Activated naive CD4-positive, alpha-beta T cell treated with anti-CD3 and anti-CD28 coated beads, Interleukin-2, amount 10 ng/mL, durations not matched to agents 7 days and 5 days (primary cell): ENCODE measurements at places on chromosomes 6 and 20.
A peak's percentile ranks its signal among the peaks of the same experiment; 100 is the strongest.

GRCh38 chr20:42161228-42161829 is 543.2 kb upstream of the CHD6 start:
- no peaks in the 10 kb centered on the region for H3K36me3 ChIP-seq
- no peak for DNase-seq
- no peaks in the 10 kb centered on the region for H3K27me3 ChIP-seq
- no peak overlapping the region for H3K4me3 ChIP-seq

DNA sequence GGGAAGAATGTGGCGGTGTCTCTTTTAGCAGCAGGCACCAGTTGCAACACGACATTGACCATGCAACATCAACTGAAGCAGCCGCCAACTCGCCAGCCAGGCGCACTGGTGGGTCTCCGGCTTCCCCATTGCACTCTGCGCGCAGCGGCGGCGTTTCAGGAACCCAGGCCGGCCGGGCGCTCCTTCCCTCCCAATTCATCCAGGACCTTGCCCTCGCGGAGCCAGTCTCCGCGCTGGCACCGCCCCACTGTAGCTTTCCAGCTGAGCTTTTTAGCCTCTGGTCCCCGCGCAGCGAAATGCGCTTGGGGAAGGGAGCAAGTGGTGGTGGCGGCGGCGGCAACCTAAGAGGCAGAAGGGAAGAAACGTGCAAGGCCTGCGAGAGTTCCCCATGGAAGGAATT is 297.9 kb upstream of the RIMS1 start:
- no peaks in the 10 kb centered on the region for H3K27me3 ChIP-seq
- DNase-seq, result no peak
- H3K4me1 ChIP-seq, result no peaks in the 10 kb centered on the region

DNA sequence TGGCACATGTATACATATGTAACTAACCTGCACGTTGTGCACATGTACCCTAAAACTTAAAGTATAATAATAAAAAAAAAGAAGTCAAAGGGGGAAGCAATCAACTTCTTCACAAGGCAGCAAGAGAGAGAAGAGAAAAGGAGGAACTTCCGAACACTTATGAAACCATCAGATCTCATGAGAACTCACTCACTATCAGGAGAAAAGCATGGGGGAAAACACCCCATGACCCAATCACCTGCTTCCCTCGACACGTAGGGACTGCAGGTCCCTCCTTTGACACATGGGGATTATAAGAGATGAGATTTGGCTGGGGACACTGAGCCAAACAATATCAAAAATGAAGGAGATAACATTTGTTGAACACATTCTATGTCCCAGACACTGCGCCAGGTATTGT is 94.8 kb upstream of the PHACTR1 start:
- no peaks in the 10 kb centered on the region for H3K4me1 ChIP-seq
- no peaks in the 10 kb centered on the region for H3K27me3 ChIP-seq
- no peak overlapping the region for H3K4me3 ChIP-seq
- no peaks in the 10 kb centered on the region for H3K36me3 ChIP-seq
- no peak overlapping the region for H3K27ac ChIP-seq

- H3K27ac ChIP-seq, result no peak overlapping the region
- H3K36me3 ChIP-seq, result no peaks in the 10 kb centered on the region
- H3K27me3 ChIP-seq, result no peaks in the 10 kb centered on the region
Observed at GRCh38 chr6:64644024-64644423, 1008.4 kb downstream of the PHF3 start.

GRCh38 chr6:21150667-21151066 is 442.9 kb upstream of the SOX4 start:
- no peaks in the 10 kb centered on the region for H3K27me3 ChIP-seq
- no peaks in the 10 kb centered on the region for H3K36me3 ChIP-seq
- H3K4me1 ChIP-seq, result no peaks in the 10 kb centered on the region
- no peak for DNase-seq
- H3K27ac ChIP-seq, result no peak overlapping the region

GRCh38 chr20:8858181-8858787 is 210.6 kb upstream of the PLCB4 start:
- H3K36me3 ChIP-seq, result no peaks in the 10 kb centered on the region
- H3K27ac ChIP-seq, result no peak overlapping the region
- no peak for DNase-seq
- H3K27me3 ChIP-seq, result no peaks in the 10 kb centered on the region
- H3K4me1 ChIP-seq, result no peaks in the 10 kb centered on the region

DNA sequence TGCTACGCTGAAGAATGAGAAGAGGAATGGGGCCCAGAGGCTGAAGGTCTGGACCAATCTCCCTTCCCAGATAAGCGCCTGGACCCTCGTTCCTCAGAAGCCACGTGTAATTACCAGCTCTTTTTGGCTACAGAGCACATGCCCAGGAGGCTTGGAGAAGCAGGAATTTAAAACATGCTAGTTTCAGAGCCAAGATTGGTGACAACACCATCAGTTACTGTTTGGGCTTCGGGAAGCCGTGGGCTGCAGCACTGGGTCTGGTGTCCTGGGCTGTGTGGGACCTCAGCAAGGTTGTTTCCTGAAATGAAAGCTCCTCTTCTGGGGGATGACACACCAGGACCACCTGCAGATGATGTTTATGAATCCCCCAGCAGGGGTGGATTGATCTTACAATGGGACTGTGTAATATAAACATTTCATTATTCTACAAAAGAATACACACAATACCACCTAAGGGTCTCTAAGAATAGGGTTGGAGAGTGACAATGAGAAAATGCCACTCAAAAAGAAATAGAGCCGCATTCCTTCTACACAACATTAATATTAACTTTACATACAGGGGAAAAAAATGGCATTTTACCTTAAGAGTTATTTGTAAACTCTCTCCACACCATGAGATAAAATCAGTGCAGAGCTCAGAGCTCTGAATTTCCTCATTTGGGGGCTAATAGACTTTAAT is 207.8 kb upstream of the FOXQ1 start:
- H3K36me3 ChIP-seq, result no peaks in the 10 kb centered on the region
- no peak for DNase-seq
- no peak overlapping the region for H3K4me3 ChIP-seq
- H3K27ac ChIP-seq, result no peak overlapping the region
- H3K27me3 ChIP-seq, result peaks cover 26% of the 10 kb centered on the region

DNA sequence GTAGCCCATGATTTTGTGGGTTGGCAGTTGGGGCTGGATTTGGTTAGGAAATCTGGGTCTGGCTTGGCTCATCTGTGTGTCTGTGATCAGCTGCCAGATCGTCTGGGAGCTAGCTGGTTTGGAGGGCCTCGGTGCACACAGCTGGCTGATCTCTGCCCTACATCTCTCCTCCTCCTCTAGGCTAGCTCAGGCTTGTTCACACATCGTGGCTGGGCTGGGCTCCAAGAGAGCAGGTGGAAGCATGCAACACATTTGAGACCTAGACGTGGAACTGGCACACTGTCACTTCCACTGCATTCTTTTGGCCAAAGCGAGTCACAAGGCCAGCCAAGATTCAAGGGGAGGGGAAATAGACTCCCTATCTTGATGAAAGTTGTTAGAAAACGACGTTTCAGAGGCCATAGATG is 15.9 kb downstream of the NDUFAF5 start:
- no peaks in the 10 kb centered on the region for H3K27me3 ChIP-seq
- peaks cover 41% of the 10 kb centered on the region for H3K36me3 ChIP-seq
- no peaks in the 10 kb centered on the region for H3K4me1 ChIP-seq
- H3K27ac ChIP-seq, result no peak overlapping the region
- no peak for DNase-seq
- no peak overlapping the region for H3K4me3 ChIP-seq

- H3K4me1 ChIP-seq, result no peaks in the 10 kb centered on the region
- no peaks in the 10 kb centered on the region for H3K27me3 ChIP-seq
- H3K36me3 ChIP-seq, result peaks cover 7% of the 10 kb centered on the region
- H3K4me3 ChIP-seq, result no peak overlapping the region
- no peak for DNase-seq
Observed at GRCh38 chr6:21053612-21054011, 519.4 kb downstream of the CDKAL1 start.

GRCh38 chr6:33277663-33278391 is 904 bp downstream of the B3GALT4 start:
- DNase-seq, result peak; percentile 56
- H3K4me3 ChIP-seq, result peak overlapping the region; percentile 91
- H3K27me3 ChIP-seq, result peaks cover 4% of the 10 kb centered on the region
- peaks cover 65% of the 10 kb centered on the region for H3K36me3 ChIP-seq
- H3K4me1 ChIP-seq, result peaks cover 73% of the 10 kb centered on the region

- no peak overlapping the region for H3K27ac ChIP-seq
- H3K27me3 ChIP-seq, result no peaks in the 10 kb centered on the region
- peaks cover 4% of the 10 kb centered on the region for H3K4me1 ChIP-seq
- H3K4me3 ChIP-seq, result no peak overlapping the region
- peaks cover 13% of the 10 kb centered on the region for H3K36me3 ChIP-seq
Observed at GRCh38 chr20:10419550-10420133, 14.4 kb downstream of the MKKS start.

GRCh38 chr6:20630136-20630535 is 95.9 kb downstream of the CDKAL1 start:
- no peak overlapping the region for H3K4me3 ChIP-seq
- H3K36me3 ChIP-seq, result peaks cover 4% of the 10 kb centered on the region
- H3K27ac ChIP-seq, result no peak overlapping the region
- DNase-seq, result no peak

GRCh38 chr6:109282756-109283155 is 99.5 kb downstream of the CD164 start:
- H3K27ac ChIP-seq, result no peak overlapping the region
- H3K36me3 ChIP-seq, result no peaks in the 10 kb centered on the region
- no peak overlapping the region for H3K4me3 ChIP-seq

DNA sequence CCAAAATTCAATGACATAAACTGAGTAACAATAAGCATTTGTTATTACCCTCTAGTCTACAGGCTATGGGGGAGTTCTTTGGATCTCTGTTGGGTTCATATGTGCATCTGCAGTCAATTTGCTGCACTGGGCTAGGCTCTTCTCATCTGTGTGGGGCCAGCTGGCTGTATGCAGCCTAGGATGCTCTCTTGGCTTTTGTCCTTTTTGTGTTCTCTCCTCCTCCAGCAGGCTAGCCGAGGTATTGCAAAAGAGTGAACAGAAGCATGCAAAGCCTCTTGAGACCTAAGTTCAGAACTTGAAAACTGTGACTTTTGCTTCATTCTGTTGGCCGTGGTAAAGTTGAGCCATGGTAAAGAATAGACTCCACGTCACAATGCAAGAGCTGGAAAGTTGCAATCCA is 62.8 kb upstream of the FOXO3 start:
- H3K27ac ChIP-seq, result no peak overlapping the region
- DNase-seq, result peak; percentile 43
- H3K27me3 ChIP-seq, result no peaks in the 10 kb centered on the region
- H3K4me3 ChIP-seq, result no peak overlapping the region
- no peaks in the 10 kb centered on the region for H3K4me1 ChIP-seq

DNA sequence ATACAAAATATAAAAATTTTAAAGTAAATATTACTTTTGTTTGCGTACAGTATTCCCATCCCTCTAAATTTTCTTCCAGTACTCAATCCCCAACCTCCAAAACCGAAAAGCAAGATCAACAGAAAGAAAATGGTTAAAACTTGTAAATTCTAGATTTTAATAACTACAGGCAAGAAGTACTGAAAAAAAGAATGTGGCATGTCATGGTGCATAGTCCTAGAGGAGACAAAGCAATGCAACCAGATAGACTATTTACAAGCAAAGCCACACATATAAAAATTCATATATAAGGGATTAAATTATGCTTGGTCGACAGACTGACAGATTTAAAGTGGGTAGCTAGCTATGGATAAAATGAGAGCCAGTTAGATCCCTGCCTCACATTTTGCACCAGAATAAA is 56.5 kb upstream of the HFE start:
- H3K27me3 ChIP-seq, result no peaks in the 10 kb centered on the region
- H3K27ac ChIP-seq, result peak overlapping the region; percentile 99
- H3K4me1 ChIP-seq, result peaks cover 70% of the 10 kb centered on the region
- H3K4me3 ChIP-seq, result peak overlapping the region; percentile 89

DNA sequence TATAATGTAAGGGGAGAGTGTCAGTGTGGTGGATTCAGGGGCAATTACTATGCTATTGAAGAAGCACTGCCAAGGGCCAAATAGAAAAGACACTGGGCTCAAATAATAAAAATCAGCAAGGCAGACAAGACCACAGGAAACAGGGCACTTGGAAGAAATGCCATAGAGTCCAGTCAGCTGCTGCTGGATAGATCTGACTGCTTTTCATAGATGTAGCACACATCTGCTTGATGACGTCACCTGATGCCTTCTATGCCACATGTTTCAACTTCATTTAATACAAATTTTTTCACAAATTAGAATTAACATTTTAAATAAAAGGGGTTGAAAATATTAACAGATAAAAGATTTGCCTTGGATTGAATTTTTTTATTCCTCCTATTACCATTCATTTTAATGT is 23.9 kb upstream of the AHI1 start:
- no peak overlapping the region for H3K4me3 ChIP-seq
- no peaks in the 10 kb centered on the region for H3K27me3 ChIP-seq
- no peak overlapping the region for H3K27ac ChIP-seq
- no peaks in the 10 kb centered on the region for H3K36me3 ChIP-seq
- no peak for DNase-seq

GRCh38 chr6:166253778-166254204 is 54.4 kb downstream of the PRR18 start:
- peak; percentile 35 for DNase-seq
- H3K4me3 ChIP-seq, result peak overlapping the region; percentile 61
- H3K4me1 ChIP-seq, result peaks cover 43% of the 10 kb centered on the region
- no peak overlapping the region for H3K27ac ChIP-seq
- peaks cover 79% of the 10 kb centered on the region for H3K27me3 ChIP-seq

- H3K4me1 ChIP-seq, result no peaks in the 10 kb centered on the region
- no peak overlapping the region for H3K27ac ChIP-seq
- DNase-seq, result no peak
- H3K4me3 ChIP-seq, result no peak overlapping the region
Observed at GRCh38 chr6:167152862-167153261, 4.9 kb downstream of the GPR31 start.

GRCh38 chr6:133841176-133841575 is 47.7 kb upstream of the TCF21 start:
- H3K27me3 ChIP-seq, result peaks cover 16% of the 10 kb centered on the region
- no peak overlapping the region for H3K27ac ChIP-seq
- no peak overlapping the region for H3K4me3 ChIP-seq
- no peak for DNase-seq
- H3K4me1 ChIP-seq, result peaks cover 5% of the 10 kb centered on the region
- H3K36me3 ChIP-seq, result no peaks in the 10 kb centered on the region

DNA sequence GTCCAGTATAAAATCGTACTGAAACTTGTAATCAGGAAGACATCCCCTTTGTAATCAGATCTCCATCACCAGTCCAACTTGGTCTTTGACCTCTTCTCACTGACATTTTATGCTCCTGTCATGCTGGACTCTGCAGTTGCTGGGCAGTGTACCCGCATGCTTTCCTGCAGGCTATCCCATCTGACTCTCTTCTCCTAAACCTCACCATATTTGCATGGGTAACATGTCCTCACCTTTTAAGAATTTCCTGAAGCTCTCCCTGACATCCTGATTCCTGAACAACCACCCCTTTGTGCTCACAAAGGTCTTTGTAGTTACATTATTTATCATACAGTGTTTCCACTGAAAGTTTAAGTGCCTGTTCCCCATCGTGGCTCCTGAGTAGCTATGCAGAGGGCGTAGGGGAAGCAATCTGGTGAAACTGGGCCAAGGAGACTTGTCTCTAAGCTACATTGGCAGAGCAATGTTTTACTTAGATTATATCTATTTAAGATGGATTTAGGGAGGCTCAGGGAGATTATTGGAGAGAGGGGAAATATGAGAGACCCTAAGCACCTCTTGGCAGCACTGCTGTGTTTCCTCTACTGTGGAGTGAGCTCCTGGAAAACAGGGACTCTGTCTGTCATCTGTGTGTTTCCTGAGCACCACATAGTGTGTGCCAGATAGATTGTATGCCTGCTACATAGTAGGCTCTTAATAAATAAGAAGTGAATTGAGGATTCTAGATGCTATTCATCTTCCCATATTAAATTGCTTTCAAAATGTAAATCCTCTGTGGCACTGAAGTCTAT is 124.0 kb downstream of the LAMA2 start:
- no peaks in the 10 kb centered on the region for H3K27me3 ChIP-seq
- H3K4me3 ChIP-seq, result no peak overlapping the region
- H3K36me3 ChIP-seq, result no peaks in the 10 kb centered on the region
